ENCODE measurements at places on chromosomes 3 and 15.

DNA sequence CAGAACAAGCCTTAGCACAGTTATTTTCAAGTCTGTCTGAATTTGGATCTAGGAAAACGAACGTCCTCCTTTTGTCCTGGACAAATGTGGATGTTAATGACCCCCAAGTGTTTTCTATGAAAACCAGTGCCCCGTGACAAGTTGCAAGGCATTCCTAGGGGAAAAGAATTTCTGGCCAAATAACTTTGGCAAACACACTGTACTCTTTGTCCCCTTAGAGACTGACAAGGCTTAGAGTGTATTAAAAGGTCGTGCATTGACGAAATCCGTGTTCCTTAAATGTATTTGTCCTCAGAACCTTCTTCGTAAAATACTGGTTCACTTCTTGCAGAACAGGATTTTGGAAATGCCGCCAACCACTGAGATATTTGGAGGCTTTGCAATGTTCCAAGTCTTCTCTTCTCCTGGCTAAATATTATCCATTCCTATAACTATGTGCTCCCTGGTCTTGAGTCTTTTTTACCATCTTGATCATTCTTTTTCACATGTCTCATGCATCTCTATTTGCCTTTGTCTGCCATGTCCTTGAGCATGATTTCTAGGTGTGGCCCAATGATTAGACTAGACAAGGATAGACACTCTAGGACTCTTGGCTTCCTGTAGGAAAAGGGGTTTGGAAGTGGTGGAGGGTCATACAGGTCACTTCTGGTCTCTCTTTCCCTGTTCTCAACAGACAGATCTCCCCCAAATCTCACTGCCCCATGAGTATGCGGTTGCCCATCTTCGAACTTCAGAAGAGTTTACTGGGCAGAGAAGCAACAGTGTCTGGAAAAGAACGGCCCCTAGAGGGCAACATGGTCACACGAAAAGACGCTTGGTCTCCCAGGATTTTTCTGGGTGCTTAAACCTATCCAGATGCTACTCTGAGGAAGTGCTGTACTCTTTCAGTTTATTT lies 117.5 kb downstream of the EDEM1 start:
- DNase-seq = peak; percentile 3

GRCh38 chr3:150259526-150260397 lies 148.3 kb upstream of the TSC22D2 start:
- DNase-seq = no peak

- no peak for DNase-seq
Observed at GRCh38 chr3:15404767-15405166, 22.6 kb downstream of the METTL6 start.

DNA sequence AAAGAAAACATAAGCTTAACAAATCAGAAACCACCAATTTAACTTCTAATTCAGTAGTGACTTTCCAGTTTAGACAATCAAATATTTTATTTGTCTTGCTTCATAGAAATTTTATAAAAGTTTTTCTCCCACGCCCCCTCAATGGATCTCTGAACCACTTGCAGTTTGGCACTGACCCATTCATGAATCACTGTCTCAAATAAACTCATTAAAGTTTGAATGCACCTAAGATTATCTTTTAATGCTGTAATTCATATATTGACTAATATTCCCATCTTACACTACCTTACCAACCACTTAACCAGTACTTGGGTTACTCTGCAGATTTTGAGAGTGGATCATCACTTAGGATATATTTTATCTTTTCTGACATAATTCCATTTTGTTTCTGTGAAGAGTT lies 880.2 kb downstream of the OTOL1 start:
- no peak for DNase-seq

DNA sequence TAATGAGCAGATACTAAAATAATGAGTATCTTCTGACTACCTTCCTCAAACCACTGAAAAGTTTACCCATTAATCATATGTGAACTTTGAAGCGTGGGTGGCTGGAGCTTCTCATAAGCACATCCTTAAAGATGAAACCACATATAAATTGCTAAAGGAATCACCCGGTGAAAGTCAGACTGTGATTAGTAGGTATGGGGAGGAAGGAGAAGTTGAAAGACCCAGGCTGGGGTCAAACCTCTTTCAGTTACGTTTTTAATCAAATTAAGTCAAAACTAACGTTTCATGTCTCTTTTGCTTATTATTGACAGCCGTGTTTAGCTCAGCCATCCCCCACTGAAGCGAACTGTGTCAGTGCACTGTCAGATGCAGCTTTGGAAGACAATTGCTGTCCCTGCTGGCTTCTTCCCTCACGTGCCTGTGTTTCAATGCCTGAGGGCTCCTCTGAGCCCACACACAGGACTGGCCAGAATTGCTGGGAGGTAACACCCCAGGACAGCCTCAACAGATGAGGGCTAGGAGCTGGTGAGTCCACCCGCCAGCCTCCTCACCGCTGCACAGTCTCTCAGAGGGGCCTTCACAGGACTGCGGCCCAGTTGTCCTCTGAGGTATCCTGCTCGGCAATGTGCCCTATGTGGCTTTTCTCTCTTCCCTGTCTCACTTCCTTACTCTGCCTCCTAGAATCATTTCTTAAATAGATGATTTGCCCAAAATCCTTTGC lies 29.3 kb upstream of the SH3BP5 start:
- peak; percentile 49 for DNase-seq

- no peak for DNase-seq
Observed at GRCh38 chr3:141360888-141361598, 7.3 kb upstream of the ZBTB38 start.

DNA sequence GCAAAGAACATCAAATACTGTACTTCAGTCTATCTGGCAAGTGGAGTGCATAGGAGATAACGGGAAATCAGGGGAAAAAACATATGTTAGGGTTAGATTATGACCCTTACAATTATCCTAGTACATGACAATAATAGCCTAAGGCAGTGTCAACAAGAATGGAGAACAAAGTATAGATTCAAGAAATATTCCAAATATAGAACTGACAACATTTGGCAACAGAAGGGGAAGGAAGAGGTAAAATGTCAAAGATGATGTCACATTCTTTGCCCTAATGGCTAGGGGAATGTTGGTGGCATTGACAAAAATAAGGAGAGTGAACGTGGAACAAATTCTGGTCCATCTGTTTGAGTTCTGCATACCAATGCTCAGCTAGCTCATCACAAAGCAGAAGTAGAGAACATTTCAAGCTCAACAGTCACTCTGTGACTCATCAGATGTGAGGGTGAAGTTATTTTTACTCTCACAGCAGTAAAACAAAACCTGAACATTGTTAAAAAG lies 15.5 kb upstream of the ATP8B4 start:
- DNase-seq = no peak

DNA sequence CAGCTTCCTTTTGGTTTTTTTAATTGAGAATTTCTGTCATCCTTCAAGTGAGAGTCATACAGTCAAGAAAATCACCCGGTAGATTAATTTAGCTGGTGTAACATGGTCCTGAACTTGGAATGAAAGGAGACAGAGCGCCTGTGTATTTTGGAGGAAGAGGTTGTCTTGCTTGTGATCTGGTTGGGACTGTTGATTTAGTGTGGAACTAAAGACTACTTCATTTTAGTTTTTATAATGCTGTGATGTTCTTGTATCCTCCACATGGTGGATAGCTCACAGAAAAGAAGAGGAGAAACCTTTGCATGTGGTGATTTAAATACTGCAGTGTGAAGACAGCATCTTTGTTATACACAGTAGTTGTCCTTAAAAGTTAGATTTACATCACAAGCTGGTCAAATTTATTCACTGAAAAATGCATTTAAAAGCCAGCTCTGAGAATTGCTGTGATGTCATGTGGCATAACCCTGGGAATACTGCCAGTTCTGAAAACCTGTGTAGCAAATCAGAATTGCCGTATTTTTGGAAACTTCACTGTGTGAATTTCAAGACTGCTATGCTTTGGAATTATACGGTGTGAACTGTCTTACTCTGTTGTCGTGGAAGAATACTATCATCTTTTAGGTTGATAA lies 268.5 kb downstream of the PTPRG start:
- no peak for DNase-seq

- no peak for DNase-seq
Observed at GRCh38 chr15:75900577-75900976, 3.1 kb upstream of the FBXO22 start.

- no peak for DNase-seq
Observed at GRCh38 chr15:51494411-51495314, 127.9 kb downstream of the DMXL2 start.

DNA sequence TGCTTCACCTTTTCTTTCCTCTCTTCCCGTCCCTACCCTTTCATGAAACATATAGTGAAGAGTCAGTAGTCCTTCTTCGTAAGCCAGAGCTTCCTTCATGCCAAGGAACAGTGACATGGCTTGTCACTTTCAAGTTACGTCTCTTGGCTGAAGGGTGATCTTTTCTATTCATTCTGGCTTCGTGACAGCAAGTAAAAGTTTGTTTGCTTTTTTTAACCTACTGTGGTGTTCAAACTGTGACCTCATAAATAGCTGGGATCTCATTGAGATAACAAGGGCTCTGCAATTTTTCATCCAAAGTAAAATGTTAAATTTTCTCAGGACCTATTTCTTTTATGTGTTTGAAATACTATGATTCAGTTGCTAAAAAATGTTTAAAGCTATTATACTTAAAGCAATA lies 10.5 kb downstream of the CDIN1 start:
- DNase-seq = no peak

- no peak for DNase-seq
Observed at GRCh38 chr15:31811641-31812040, 218.7 kb upstream of the CHRNA7 start.

Data from activated CD4-positive, alpha-beta T cell treated with anti-CD3 and anti-CD28 coated beads for 24 hours (primary cell).